ENCODE measurements at places on chromosomes 2 and 18.

DNA sequence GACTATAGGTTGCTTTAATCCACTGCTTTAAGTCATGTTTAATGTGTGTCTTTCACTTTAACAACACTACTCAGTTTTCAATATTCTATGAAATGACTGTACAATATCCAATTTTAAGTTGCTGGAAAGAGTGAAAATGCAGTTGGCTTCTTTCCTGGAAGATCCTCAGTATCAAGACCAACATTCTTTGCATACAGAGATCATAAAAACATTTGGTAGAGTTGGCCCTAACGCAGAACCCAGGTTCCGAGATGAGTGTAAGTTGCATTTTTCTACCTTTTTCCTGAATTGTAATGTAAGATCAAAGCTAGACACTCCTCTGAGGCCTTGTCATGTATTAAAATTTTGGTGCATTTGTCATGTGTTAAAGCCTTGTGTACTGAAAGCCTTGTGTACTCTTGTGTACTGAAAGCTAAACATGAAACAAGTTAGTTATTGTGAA, 42.9 kb upstream of the TNFRSF11A start:
- DNase-seq = peak; percentile 68

GRCh38 chr2:228352048-228352447, 170.6 kb upstream of the SPHKAP start:
- no peak for DNase-seq

- peak; percentile 62 for DNase-seq
Measured at GRCh38 chr2:96907115-96908041, 37.5 kb upstream of the SEMA4C start.

DNA sequence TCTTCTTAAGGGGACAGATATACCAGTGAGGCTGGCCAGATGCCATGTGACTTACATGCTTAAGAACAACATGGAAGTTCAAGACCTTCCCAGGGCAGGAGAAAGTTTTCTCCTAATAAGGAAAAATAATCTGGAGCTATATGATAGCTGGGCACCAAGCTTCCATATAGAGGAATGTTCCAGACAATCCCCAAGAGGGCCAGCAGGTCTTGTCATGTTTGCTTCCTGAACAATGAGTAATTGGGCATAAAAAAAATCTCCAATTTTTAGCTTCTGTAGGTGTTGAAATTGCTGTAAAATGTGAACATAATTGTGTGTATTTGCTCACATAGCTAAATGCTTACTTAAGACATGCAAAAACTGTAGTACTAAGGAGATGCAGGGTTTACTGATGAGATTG, 809.5 kb upstream of the PIK3C3 start:
- DNase-seq = no peak

GRCh38 chr2:45401431-45401922, 209.6 kb downstream of the SRBD1 start:
- DNase-seq = no peak

DNA sequence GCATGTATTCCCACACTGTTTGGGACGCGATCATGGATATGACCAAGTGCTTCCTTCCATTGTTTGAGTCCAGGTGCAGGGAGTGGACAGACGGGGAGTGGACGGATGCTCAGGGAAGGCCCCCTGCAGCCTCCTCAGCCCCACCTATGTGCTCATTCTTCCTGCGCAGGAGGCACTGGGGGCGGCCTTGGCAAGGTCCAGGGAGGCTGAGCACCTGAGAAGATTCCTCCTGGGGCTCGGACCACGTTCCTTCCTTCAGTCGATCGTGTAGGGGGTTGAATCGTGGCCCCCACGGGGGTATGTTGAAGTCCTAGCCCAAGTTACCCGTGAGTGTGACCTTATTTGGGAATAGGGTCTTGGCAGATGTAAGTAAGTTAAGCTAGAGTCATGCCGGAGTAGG, 60.4 kb downstream of the ASB1 start:
- DNase-seq = no peak

GRCh38 chr18:58723810-58724602, 52.7 kb downstream of the MALT1 start:
- DNase-seq = no peak

DNA sequence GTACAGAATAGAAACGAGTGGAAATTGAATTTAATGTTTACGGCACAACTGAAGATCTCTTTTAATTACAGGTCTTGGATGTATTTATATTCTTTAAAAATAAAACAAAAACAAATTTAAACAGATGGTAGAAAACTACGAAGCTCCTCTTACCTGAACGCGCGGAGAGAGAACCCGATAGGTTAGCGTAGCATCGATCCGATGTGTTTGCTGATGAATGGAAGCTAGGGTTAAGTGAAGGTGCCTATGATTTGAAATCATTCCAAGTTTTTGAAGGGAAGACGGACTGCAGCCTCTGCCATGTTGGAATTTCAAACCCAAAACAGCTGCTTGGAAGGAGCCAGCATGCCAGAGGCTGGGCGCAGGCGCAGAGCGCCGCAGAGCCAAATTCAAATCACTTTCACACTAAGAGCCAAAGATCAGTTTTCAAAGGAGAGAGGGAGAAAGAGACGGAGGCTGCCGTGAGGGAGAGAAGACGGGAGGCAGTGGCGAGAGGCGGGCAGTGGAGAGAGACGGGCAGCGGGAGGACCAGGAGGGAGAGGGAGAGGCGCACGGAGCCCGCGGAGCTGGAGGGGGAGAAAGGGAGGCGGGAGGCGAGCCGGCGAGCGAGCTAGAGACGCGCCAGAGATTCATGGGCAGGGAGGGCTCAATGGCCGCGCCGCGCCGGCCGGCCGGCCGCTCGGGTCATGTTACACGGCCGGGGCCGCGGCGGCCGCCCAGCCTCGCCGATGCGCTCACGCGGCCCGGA, at the start of gene FIGN:
Gene FIGN (minus strand): TSS at position 324 of the 748 bp plus-strand sequence. CDS start 1,081 bp downstream, outside the sequence.
- DNase-seq = peak; percentile 18

GRCh38 chr2:241128266-241128665, 21.0 kb downstream of the PASK start:
- no peak for DNase-seq

DNA sequence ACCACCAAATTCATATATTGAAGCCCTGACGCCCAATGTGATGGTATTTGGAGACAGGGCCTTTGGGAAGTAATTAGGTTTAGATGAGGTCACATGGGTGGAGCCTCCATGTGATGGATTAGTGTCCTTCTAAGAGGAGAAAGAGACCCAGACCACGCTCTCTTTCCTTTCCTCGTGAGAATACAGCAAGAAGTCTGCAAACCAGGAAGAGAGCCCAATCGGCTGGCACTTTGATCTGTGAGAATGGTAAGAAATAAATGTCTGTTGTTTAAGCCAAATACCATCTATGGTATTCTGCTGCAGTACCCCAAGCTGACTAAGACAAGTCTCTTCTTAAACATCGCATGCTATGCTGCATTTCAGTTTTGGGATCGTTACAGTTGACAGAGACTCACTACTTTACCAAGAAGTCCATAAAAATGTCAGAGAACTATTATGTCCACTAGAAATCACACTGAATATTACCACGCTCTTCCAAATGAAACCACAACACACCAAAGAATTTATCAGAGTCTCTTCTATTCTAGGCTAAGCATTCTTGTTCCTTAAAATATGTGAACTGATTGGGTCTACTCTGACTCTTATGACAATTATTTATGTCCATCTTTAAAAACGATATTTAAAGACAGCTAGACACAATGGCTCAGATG, 48.5 kb downstream of the LPIN2 start:
- DNase-seq = no peak

DNA sequence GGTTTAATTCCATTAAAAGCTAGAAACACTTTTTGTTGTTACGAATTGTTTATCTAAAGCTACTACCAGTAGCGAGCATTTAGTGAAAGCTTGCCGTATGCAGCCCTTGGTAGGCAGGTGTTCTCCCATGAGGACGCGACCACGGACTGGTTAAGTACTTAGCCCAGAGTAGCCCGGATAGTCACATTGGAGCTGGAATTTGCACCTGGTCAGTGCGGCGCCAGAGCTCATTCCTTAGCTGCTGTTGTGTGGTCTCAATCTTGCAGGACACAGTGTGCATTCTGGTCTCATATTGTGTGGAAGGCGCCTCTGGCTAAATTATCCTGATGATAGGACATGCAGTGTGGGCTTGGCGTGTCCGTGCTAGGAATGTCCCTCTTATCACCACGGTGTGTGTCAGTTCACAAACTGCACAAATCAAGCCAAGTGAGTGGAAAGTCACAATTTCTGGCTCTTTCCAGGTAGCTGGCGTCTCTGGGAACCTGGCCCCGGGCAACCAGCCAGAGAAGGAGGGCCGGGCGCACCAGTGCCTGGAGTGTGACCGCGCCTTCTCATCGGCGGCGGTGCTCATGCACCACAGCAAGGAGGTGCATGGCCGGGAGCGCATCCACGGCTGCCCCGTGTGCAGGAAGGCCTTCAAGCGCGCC, 133.3 kb downstream of the ZNF236 start:
- no peak for DNase-seq

GRCh38 chr18:48100165-48100575, 169.7 kb upstream of the SMAD2 start:
- DNase-seq = no peak

DNA sequence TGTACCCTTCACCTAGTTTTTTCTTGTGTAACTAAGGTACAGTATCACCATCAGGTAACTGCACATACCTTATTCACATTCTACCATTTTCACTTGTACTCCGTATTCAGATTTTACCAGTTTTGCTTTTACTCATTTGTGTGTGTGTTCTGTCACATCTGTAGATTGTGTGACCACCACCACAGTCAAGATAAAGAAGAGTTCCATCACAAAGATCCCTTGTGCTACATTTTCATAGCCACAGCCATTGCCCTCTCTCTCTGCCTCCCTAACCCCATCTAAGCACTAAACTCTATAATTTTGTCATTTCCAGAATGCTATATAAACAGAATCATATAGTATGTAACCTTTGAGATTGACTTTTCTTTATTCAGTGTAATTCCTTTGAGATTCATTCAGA, 23.5 kb downstream of the DIS3L2 start:
- no peak for DNase-seq

DNA sequence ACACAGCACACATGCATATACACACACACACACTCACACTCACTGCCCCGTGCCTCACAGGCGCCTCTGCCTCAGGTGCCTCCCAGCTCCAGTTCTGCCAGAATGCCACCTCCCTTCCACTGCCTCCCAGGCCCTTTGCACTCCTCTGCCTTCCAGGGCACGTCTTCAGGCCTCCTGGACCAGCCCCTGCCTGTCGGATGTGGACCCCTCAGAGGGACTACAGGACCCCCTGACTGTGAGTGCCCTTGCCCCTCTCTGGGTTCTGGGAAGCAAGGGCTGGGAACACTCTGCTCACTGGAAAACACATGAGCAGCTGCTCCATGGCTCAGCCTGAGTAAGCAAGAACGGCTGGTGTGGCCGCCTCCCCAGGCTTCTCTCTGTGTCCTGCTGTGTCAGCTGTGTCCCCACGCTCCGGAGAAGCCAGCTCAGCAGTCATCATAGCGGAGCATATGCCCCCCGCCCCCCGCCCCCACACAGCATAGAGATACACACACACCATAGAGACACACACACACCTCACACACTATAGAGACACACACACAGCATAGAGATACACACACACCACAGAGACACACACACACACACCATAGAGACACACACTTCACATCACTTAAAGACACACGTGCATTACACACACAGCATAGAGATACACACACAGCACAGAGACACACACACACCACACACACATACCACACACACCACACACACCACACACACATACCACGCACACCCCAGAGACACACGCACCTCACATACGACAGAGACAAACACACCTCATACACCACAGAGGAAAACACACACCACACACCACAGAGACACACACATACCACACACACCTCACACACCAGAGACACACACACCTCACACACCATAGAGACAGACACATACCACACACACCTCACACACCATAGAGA, 271.3 kb downstream of the CYRIA start:
- no peak for DNase-seq

GRCh38 chr2:64970495-64970894, 18.7 kb upstream of the SLC1A4 start:
- DNase-seq = no peak

- no peak for DNase-seq
Measured at GRCh38 chr18:3605954-3606443, 156.0 kb downstream of the TGIF1 start.

- DNase-seq = no peak
Measured at GRCh38 chr2:191611614-191612013, 66.3 kb upstream of the NABP1 start.

GRCh38 chr2:239006622-239007285, 158.9 kb downstream of the TWIST2 start:
- no peak for DNase-seq

GRCh38 chr2:147165697-147166382, 679.0 kb upstream of the ACVR2A start:
- no peak for DNase-seq

DNA sequence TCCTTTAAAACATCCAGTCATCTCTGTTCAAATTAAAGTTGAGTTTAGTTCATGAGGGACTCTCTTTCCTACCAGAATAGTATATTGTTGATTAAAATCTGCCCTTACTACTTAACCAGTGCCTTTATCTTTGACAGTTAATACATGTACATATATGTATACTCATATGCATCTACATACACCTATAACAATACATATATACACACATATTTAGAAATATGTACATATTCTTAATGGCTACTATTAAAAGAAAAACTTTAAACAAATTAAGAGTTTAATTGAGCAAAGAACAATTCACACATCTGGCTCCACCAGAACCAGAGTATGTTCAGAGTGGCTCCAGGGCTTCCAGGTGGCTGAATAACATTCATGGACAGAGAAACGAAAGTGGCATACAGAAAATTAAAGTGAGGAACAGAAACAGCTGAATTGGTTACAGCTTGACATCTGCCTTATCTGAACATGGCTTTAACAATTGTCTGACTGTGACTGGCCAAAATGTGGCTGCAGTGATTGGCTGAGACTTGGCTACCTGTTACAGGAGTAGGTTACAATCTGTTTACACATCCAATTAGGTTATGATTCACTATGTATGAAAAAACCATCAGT, 38.8 kb downstream of the ZNF519 start:
- DNase-seq = no peak

DNA sequence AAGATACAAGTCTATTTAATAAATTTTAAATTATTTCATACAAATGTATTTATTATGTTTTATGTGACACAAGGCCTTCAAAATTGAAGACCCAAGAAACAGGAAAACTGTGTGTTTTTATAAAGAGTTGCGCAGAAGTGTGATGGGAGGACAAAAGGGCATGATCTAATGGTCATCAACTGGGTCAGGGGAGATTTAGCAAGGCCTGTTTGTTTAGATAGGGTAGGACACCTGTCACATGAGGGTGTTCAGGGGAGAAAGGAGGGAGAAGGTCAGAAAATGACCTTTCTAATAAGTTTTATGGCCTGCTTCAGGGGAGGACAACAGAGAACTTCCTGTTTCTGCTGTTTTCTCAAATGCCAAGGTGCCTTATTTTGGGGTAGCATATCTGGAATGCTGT, 528.8 kb downstream of the STK39 start:
- DNase-seq = no peak

- no peak for DNase-seq
Measured at GRCh38 chr2:232541195-232541960, 1.9 kb downstream of the CHRNG start.

DNA sequence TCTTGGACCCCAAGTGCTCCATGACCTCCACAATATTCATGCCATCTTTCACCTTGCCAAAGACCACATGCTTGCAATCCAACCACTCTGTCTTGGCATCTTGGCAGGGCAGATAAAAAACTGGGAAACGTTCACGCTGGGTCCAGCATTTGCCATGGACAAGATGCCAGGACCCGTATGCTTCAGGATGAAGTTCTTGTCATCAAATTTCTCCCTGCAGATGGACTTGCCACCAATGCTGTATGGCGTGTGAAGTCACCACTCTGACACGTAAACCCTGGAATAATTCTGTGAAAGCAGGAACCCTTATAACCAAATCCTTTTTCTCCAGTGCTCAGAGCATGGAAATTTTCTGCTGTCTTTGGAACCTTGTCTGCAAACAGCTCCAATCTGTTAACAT, 21.5 kb downstream of the CNOT11 start:
- no peak for DNase-seq

- peak; percentile 89 for DNase-seq
Measured at GRCh38 chr18:32324181-32324580, 134.3 kb downstream of the MEP1B start.

All from skin of body (tissue), 3 donors.